ENCODE measurements at places on chromosomes 4 and X.

DNA sequence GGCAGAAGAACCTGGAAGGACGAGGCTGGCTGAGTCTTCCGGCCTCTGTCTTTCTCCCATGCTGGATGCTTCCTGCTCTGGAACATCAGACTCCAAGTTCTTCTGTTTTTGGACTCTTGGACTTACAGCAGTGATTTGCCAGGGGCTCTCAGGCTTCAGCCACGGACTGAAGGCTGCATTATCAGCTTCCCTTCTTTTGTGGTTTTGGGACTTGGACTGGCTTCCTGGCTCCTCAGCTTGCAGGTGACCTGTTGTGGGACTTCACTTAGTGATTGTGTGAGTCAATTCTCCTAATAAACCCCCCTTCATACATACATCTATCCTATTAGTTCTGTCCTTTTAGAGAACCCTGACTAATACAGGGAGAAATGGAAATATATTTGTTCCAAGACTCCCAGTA is 265.8 kb downstream of the PCDH18 start:
- peak; percentile 22 for DNase-seq

GRCh38 chr4:104465201-104465600 is 29.5 kb downstream of the CXXC4 start:
- DNase-seq, result no peak

GRCh38 chr4:93831716-93832496 is 3.4 kb downstream of the ATOH1 start:
- no peak for DNase-seq

DNA sequence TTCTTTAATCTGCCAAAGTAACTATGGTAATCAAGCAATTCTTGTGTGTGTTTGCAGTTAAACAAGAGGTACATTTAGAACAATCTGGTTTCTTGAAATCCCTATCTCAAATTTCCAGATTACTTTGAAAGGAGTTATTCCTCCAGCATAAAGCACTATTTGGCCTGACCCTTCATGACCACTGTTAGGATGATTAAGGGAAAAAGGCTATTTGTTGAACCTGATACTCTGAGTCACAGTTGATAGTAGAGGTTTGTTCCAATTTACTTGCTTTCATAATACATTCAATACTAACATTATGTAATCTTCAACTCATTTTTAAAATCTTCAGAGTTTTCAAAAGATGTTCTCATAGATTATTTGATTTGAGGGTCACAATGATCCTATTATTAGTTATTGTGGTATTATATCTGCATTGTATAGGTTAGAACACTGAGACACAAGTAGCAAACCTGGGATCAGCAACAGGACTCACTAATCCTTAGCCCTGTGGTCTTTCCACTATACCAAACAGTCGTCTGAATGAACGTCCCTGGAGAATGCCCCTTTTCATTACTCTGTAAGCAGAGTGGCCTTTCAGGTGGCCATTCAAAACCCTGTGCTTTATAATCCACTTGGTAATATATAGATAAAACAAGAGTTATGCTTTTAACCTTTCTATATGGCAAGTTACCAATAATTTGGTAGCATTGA is 8.1 kb upstream of the NDST4 start:
- DNase-seq, result no peak

GRCh38 chrX:58025979-58026378 is 115.7 kb upstream of the ZXDA start:
- DNase-seq, result peak; percentile 1

DNA sequence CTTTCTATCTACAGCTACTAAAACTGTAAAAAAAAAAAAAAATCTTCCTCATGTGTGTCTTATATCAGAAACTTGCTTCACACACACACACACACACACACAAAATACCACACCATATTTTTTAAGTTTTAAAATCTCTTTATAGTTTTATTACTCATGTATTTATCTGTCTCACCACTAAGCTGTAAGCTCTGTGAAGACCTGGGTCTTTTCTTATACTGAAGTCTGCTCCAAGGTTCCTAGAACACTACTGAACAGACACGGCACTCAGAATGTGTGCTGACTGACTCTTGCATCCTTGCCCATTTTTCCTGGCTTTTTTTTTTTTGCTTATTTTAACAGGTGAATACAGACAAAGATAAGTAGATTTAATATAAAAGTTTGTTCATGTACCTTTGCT is 135.6 kb upstream of the CXXC4 start:
- DNase-seq, result no peak
